ENCODE measurements at places on chromosomes 5 and 9. TPM values are rescaled to one million over a fixed set of nuclear protein-coding genes. Genes with fewer than 3 reads are reported as not detected.
A peak's percentile ranks its signal among the peaks of the same experiment; 100 is the strongest.

DNA sequence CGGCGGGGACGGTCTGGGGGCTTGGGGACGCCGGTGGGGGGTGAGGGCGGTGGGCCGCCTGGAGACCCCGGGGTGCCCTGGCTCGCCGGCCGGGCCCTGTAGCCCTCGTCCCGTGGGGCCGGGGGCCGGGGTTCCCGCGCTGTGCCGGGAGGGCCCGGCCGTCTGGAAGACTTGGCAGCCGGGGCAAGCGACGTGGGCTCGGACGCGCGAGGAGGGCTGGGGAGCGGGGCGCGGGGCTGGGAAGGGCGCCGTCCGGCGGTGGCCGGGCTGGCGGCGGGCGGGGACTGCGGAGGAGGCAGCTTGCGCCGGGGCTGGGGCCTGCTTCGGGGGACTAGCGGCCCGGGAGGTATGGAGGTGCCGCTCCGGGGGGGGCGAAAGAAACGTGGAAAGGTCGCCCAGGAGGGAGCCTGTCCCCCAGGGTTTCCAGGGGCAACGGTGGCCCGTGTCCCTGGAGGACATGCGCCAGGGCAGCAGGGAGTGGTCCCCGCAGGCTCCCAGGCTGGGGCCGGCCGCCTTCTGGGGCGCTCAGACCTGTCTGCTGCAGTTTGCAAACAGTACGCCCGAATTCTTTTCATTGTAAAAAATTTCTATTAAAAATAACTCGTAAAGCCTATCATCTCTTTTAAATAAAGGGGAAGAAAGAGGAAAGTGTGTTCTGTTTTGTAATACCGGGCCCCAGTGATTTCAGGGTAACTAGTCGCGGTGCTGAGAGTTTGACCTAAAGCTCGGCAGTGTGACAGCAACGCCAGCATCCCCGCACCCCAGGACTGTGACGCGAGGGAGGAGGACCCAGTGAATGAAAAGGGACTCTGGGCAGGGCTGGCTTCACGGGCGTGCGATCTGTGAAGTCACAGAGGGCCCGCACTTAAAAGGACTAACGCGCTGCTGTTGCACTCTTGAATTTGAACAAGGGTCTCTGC lies 752 bp upstream of the ANKH start:
- H3K27ac ChIP-seq, result peak overlapping the region; percentile 77
- peak overlapping the region; percentile 85 for H3K4me3 ChIP-seq
- no peak for DNase-seq
- no peaks in the 10 kb centered on the region for H3K27me3 ChIP-seq
- peaks cover 22% of the 10 kb centered on the region for H3K4me1 ChIP-seq

The PTGES gene
- total RNA-seq, result 27.7 TPM

- H3K27me3 ChIP-seq, result no peaks in the 10 kb centered on the region
- no peak overlapping the region for H3K4me3 ChIP-seq
- H3K4me1 ChIP-seq, result no peaks in the 10 kb centered on the region
- no peak for DNase-seq
- no peaks in the 10 kb centered on the region for H3K36me3 ChIP-seq
Observed at GRCh38 chr9:117826837-117827236, 122.6 kb downstream of the TLR4 start.

GRCh38 chr5:43101491-43101890 lies 19.2 kb upstream of the ZNF131 start:
- H3K27ac ChIP-seq, result no peak overlapping the region
- H3K27me3 ChIP-seq, result peaks cover 2% of the 10 kb centered on the region
- H3K4me3 ChIP-seq, result no peak overlapping the region
- no peaks in the 10 kb centered on the region for H3K36me3 ChIP-seq
- peaks cover 31% of the 10 kb centered on the region for H3K4me1 ChIP-seq
- no peak for DNase-seq

The MAMDC4 gene
- total RNA-seq, result 3.4 TPM

GRCh38 chr9:130323051-130323745 lies 57.6 kb downstream of the HMCN2 start:
- peaks cover 2% of the 10 kb centered on the region for H3K4me1 ChIP-seq
- no peaks in the 10 kb centered on the region for H3K36me3 ChIP-seq
- no peak for DNase-seq
- H3K27me3 ChIP-seq, result peaks cover 25% of the 10 kb centered on the region
- H3K27ac ChIP-seq, result no peak overlapping the region
- no peak overlapping the region for H3K4me3 ChIP-seq

DNA sequence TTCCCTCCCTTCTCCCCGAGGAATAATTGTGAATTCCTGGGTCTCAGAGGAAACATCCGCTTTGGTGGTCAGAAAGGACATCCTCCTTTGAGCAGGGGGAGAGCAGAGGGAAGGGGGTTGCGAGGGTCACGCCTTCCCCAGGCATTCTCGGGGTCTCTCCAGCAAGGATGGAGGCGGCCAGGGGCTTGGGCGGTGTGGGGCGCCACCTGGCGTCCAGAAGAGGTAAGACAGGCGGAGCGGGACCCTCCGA lies 129.1 kb downstream of the KCNIP1 start:
- H3K4me1 ChIP-seq, result peaks cover 19% of the 10 kb centered on the region
- H3K36me3 ChIP-seq, result no peaks in the 10 kb centered on the region
- peak overlapping the region; percentile 67 for H3K4me3 ChIP-seq
- H3K27ac ChIP-seq, result peak overlapping the region; percentile 63

DNA sequence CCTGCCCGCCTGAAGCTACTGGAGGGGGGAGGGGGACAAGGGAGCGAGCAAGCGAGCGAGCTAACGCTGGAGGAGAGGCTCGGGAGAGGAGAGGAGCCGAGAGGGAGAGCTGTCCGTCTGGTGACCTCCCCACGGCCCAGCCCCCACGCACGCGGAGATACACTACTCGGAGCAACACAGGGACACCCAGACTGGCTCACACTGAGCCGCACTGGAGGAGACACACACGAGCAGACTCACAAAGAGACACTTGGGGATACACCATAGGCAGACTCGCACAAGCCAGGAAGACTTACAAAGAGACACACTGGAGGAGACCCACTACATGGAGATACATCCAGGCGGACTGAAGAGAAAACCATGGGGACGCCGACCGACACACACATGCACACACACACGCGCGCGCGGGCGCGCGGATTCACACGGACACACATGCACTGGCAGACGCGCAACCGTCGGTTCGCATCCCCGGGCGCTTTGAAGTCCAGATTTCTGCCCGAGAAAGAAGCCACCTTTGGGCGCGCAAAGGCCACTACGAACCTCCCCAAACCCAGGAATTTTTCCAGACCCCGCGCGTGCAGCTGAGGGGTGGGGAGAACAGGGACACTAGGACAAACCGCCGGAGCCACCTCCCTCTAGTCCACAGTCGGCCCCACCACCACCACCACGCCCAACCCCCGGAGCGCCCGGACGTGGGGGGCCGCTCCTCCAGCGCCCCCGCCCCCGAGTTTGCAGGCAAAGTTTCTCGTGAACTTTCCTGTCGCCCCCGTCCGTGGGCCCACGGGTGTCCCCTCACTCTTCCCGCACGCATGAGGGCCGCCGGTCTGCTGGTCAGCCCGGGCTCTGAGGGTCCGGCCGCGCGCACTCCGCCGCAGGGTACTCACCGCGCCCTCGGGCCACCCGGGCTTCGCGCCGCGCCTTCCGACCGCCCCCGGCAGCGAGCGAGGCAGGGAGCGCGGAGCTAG lies 571 bp downstream of the CNTFR start:
- H3K4me3 ChIP-seq, result no peak overlapping the region
- no peak for DNase-seq
- H3K27ac ChIP-seq, result no peak overlapping the region
- no peaks in the 10 kb centered on the region for H3K4me1 ChIP-seq

- no peaks in the 10 kb centered on the region for H3K36me3 ChIP-seq
- H3K4me3 ChIP-seq, result no peak overlapping the region
- no peak for DNase-seq
- peaks cover 19% of the 10 kb centered on the region for H3K4me1 ChIP-seq
- peaks cover 1% of the 10 kb centered on the region for H3K27me3 ChIP-seq
Observed at GRCh38 chr9:21741151-21741550, 61.3 kb upstream of the MTAP start.

The GFI1B gene
- total RNA-seq, result not detected

The GLDC gene
- total RNA-seq, result 0.33 TPM

The ADGRD2 gene
- total RNA-seq, result not detected

GRCh38 chr5:9877488-9877887 lies 247.3 kb upstream of the TAS2R1 start:
- H3K27me3 ChIP-seq, result peaks cover 4% of the 10 kb centered on the region
- DNase-seq, result peak; percentile 43
- H3K4me1 ChIP-seq, result peaks cover 21% of the 10 kb centered on the region
- H3K4me3 ChIP-seq, result 0 out of 2 replicates have a peak overlapping the region, but pooled peaks have one; percentile 0
- H3K27ac ChIP-seq, result no peak overlapping the region

Data from HFFc6 (cell line).